ENCODE measurements at places on chromosomes 7 and 10.

- no peak for DNase-seq
Observed at GRCh38 chr7:3140834-3141233, 97.2 kb upstream of the CARD11 start.

GRCh38 chr10:14035506-14035905 lies 295.2 kb downstream of the FRMD4A start:
- DNase-seq: no peak

- DNase-seq: no peak
Observed at GRCh38 chr7:44057181-44057848, 8.1 kb downstream of the PGAM2 start.

- no peak for DNase-seq
Observed at GRCh38 chr10:63780101-63780500, 258.9 kb downstream of the REEP3 start.

Data from T-helper 1 cell (primary cell).